ENCODE measurements at places on chromosomes 11 and 22. TPM values are rescaled to one million over a fixed set of nuclear protein-coding genes. Genes with fewer than 3 reads are reported as not detected.

GRCh38 chr11:122229078-122229477 is 113.1 kb upstream of the BLID start:
- DNase-seq = no peak

DNA sequence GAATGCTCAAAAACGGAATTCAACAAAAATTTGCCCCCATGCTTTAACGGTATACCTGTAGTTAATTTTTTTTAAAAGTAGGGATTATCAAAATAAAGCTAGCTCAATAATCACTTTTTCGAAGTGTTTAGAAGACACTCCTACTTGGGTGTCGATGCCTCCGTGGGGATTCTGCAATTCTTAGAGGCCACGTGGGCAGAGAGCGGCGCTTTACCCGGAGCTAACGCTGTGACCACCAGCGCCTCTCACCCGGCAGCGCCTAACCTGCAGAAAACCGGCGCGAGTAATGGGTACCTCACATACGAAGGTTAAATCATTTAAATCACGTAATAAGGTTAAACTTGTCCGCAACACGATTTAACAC is 583 bp downstream of the TAF1D start:
- DNase-seq = peak; percentile 64

DNA sequence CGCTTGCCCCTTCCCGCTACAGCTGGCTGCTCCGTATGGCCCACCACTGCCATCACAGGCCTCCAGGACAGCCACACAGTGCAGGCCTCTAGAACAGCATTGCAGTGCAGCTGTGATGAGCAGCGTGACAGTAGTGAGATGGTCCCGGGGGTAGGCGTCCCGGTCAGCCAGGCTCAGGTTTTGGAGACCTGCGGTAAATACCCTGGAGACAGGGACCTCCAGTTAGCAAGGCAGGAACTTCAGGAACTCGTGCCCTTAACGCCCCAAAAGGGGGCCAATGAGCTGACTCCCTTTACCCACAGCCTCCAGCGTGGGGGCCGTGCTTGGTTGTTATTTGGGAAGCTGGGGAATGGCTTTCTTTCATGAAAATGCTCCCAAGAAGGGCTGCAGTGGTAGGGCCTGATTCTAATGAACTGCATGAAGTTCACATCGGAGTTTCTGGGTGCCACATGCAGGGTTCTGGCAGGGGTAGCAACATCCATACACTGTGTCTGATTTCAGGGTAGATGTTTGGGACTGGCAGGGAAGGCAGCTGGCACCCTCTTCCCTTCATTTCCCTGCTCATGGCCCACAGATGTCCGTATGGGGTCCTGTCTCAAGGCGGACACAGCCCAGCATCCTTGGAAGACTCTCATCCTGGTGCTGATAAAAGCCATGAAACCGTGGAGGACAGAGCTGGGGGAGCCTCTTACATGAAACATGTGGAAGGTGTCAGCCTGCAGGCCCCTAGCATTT is 440.5 kb downstream of the TBC1D22A start:
- no peak for DNase-seq

- DNase-seq = no peak
Observed at GRCh38 chr22:21038405-21038804, 6.0 kb upstream of the SLC7A4 start.

GRCh38 chr11:119788911-119789560 is 60.0 kb upstream of the NECTIN1 start:
- DNase-seq = no peak

DNA sequence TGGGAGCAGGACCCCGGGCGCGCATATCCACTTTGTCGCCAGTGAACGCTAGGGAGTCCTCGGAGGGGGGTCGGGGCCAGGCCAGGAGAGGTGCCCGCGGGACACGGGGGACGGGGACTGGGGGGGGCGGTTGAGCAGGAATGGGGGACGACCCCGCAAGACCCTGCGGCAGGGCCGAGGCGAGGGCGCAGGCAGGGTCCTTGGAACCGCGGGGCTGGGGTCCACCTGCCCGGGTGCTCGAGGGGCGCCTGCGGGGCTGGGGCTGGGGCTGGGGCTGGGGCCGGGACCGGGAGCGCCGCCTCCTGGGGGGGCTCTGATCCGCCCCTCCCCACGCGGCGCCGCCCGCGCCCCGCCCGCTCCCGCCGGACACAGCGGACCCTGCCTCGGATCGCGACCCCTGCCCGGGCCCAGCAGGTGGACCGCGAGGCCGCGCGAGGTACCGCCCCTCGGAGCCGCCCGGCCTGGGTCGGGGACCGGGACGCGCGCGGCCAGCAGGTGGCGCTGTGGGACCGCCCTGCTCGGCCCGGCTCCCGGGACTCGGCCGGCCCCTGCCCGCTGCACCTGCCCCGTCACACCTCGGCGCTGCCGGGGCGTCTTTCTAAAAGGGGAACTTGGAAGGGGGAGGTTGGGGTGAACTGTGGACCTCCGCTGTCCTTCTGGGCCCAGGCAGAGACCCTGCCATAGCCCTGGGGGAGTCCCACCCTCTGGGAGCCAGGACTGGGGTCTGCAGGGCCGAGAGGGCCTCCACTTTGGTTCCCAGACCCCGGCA is 11.0 kb downstream of the CRELD2 start:
- peak; percentile 75 for DNase-seq

- DNase-seq = no peak
Observed at GRCh38 chr22:42895087-42895486, 38.0 kb upstream of the ARFGAP3 start.

- DNase-seq = no peak
Observed at GRCh38 chr11:64018310-64018709, 17.4 kb upstream of the FLRT1 start.

DNA sequence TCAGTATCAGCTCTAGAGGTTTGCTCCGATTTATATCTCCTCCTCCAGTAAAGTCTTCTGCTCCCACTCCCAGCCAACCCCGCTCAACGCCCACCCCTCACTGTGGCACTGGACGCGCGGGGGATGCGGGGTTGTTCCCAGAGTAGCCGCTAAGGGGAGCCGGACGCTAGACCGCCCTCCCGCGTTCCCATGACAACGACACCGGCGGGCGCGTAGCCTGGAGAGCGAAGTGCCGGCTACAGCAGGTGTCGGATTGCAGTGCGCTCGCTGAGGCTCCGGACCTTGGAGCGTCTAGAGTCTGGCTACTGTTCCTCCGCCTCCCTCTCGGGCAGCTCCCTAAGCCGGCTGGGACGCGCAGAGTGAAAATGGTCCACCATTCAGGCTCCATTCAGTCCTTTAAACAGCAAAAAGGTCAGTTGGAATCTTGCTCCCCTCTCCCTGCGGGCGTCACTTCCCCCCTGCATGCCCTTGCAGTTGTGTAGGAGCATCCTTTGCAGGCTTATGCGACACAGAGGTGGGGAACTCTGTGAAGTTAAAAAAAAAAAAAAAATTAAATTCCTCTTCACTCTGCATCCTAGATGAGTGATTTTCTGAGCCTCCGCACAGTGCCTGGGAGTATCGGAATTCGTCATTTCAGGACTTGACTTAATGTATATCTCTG is at the start of gene ANO3:
Gene ANO3, plus strand, starts transcription at position 220 of the 661 bp plus-strand sequence. Its CDS starts 146 bp downstream, at position 366.
- peak; percentile 22 for DNase-seq

The UPK3A gene
- not detected for polyA plus RNA-seq

The XNDC1N gene
- 3.5 TPM for polyA plus RNA-seq

The NUMA1 gene
- 235 TPM for polyA plus RNA-seq

The C22orf31 gene
- polyA plus RNA-seq = 0.73 TPM

The RAG2 gene
- polyA plus RNA-seq = not detected

The KRTAP5-11 gene
- not detected for polyA plus RNA-seq

The OR4C16 gene
- polyA plus RNA-seq = not detected
